Activated CD4-positive, alpha-beta T cell treated with anti-CD3 and anti-CD28 coated beads, Interleukin-2, Interleukin-6, amounts not matched to agents 100 ng/mL and 50 ng/mL, durations not matched to agents 16 hours and 8 hours (primary cell): ENCODE measurements at places on chromosomes 11 and 22.

- no peak for DNase-seq
These were observed 12.3 kb upstream of the WNT11 start for GRCh38 chr11:76218449-76219178.

GRCh38 chr11:99818991-99819390 is 798.2 kb downstream of the CNTN5 start:
- DNase-seq: no peak

DNA sequence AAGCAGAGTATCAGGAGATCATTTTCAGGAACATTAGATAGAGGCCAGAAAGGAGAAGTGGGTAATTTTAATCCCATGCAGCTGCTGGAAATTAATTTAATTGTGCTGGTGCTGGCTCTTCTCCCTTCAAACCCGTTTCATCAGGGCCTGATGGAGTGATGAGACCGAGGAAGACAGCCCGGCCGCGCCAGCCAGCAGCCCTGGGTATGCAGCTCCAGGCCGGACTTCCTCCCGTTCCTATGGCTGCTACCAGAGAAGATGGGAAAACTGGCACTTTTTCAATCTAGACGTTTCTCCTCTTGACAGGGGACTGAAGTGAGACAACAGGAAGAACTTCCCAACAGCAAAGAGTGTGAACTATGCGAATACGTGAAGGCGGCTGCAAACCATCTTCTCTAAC is 24.6 kb upstream of the ZBTB16 start:
- no peak for DNase-seq

DNA sequence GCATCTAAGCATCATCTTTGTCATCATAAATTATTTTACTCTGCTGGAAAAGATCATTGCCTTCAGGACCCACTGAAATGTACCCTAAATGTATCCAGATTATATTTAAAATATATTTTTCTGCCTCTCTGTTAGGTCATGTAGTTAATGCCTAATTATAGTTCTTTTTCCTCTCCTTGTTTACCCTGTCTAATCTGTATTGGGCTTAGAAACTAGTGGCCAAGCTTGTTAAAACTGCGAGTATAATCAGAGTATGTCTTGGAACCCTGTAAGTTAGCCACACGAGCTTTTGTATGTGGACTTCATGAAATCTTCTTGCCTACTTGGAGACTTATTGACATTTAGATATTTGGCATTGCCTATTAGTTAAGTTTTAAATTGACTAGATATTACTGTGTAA is 55.6 kb downstream of the ARFGAP2 start:
- DNase-seq: no peak

- DNase-seq: no peak
These were observed 5.3 kb downstream of the YAP1 start for GRCh38 chr11:102115557-102115956.

GRCh38 chr11:92632495-92632894 is 337.0 kb upstream of the MTNR1B start:
- no peak for DNase-seq

GRCh38 chr22:32572741-32573500 is 98.3 kb downstream of the FBXO7 start:
- no peak for DNase-seq

GRCh38 chr11:71397331-71397860 is 50.8 kb downstream of the DHCR7 start:
- DNase-seq: no peak

DNA sequence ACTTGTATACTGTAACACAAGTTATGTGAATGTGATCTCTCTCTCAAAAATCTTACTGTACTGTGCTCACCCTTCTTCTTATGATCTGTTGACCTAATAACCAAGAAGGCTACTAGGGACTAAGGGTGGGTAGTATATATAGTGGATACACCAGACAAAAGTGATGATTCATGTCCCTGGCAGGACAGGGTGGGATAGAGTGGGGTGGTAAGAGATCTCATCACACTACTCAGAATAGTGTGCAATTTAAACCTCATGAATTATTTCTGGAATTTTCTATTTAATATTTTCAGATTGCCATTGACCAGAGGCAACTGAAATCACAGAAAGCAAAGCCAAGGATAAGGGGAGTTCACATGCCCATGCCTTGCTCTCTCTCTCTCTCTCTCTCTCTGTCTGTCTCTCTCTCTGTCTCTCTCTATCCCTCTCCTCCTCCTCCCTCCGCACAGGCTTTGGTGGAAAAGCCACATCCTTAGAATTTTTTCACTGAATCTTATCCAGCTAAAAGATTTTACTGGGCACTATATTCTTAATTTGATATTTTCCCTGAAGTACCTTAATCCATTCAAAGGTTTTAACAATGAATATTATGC is 12.0 kb upstream of the STK33 start:
- DNase-seq: no peak

DNA sequence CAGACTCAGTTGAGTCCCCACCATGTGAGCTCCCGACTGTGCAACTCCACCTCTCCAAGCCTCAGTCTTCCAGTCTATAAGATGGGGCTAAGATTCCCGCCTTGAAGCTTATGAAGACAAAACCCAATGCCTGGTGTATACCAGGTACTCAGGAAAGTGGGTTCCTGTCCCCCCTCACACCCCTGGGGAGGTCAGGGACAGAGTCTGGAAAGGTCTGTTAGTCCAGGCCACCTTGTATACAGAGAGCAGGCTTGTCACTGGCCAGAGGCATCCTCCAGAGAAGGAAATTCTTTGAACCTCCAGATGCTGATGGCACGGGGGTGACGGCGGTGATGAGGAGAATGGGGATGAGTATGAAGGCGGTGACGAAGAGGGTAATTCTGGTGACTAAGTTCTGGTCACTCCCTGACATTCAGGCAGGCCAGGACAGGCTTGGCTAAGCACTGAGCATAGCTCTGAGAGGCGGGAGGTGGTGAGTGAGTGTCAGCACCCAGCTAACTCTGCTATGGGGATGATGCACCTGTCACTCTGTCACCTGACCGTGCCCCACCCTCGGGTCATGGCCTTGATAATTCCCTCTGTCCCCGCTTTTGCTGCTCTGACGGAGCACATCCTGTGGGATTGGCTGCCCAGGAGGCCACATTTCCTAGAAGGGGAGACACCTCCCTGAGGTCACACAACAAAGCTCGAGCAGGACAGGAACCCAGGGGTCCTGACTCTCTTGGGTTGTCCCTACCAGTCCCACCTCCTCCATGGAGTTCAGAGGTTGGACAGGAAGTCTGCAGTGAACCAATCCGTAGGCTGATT is 30.9 kb upstream of the CSNK1E start:
- no peak for DNase-seq

GRCh38 chr11:65471447-65471891 is 27.4 kb upstream of the MALAT1 start:
- no peak for DNase-seq

DNA sequence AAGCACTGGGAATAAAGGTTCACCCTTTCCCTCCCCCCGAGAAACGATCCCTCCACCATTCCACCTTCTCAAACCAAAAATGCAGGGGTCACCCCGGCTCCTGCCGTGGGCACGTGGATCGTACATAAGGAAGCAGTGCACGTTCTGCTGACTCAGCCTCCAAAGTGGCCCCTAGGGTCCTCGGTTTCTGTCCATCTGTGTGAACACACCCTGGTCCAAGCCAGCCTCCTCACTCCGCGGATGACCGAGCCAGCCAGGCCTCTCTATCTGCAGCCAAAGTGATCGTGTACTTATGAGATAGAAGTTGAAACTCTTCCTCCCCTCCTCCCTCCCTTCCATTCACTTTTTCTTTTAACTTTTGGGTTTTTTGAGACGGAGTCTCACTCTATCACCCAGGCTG is 16.2 kb downstream of the C11orf24 start:
- DNase-seq: no peak

GRCh38 chr11:118610225-118610772 is 2.9 kb downstream of the PHLDB1 start:
- no peak for DNase-seq

DNA sequence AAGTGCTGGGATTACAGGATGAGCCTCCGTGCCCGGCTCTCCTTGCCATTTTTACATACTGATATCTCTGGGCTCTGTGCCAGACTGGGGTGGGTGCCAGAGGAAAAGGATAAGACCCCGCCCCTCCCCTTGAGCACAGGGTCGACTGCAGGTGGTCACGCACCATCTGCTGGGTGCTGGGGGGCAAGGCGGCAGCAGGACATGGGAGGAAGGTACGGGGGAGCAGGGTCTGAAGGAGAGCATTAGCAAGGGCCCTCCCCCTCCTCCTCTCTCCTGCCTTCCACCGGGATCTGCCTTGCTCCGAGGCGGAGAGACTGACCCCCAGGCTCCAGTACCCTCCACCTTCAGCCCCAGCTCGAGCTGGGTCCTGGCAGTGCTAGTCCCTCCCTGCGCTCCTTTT is 9.7 kb upstream of the PGA3 start:
- no peak for DNase-seq

DNA sequence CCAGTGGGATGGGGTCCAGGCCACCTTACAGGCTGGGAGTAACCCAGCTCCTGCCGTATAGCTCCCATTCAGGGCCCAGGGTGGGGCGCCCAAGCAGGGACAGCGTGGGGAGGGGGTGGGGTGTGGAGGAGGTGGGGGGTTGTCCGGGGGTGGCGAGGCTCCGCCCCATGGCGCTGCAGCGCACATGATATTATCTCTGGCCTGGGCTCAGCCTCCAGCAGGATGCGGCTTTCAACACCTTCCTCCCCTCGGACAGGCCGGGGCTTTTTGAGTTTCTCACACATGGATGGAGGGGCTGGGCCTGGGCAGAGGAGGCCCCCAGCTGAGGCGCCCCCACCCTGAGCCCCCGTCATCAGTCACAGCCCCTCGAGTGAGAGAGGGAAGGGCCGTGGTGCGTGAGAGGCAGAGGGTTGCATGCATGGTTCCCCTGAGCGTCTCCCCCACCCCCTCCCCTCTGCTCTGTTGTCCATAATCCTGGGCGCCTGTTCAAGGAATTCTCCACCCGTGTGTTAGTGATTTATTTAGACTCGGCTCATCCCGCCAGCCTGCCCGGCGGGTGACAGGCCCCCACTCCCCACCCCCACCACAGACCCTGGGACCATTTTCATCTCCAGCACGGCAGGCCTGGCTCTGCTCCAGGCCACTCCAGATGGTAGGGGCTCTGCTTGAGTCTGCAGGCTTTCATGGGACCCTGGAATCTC is 44.9 kb downstream of the WNT11 start:
- no peak for DNase-seq

DNA sequence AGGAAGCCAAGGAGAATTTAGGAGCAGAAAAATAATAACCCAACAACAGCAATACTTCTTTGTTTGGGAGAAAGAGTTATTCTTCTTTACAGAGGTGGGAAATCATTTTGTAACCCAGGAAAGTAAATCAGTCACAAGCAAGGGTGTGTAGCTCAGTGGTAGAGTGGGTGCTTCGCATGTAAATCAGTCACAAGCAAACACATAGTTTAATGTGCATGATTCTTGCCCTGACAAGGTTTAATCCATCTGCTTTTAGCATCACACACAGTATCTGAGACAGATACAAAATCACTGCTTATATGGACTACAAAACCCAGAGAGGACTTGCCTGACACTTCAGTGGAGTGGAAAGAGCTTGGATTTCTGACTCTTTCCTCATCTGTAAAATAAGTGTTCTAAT is 82.0 kb downstream of the RELT start:
- no peak for DNase-seq

DNA sequence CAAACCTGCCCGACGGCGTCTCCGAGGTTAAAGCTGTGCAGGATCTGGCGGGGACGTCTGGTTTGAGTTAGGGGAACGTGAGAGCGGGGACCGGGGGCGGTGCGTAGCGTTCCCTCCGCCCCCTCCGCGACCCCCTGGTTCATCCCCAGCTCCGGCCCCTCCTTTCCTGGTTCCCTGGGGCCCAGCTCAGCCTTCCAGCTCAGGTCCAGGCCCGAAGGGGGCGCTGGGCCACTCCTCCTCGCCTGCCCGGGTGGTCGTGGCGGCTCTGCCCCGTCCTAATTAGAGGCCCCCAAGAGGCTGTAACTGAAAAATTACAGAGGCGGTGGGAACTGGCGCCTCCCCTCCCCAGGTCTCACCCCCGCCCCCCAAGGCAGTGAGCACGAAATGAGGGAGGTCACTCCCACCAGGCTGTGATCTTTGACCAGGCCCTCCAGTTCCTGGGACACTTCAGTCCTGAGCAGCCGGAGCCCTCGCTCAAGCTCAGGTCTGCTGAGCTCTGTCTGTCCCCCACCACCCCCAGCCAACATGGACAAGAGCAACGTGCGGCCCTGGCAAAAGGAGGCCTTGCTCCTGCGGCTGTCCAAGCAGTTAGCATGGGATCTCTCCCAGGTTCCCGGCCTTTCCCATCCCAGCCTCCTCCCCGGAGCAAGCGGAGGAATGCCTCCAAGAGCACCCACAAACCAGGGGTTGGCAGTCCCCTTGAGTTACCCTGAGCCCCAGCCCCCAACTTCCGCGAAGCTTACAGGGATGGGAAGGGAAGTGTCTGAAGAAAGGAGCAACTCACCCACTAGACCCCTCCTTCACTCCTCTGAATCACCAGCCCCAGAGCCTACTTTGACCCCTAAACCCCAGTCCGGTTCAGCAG is 3.3 kb downstream of the CD248 start:
- DNase-seq: no peak

- no peak for DNase-seq
These were observed 78.3 kb downstream of the EMSY start for GRCh38 chr11:76523147-76523546.

GRCh38 chr11:127133061-127133460 is 132.5 kb upstream of the KIRREL3 start:
- DNase-seq: no peak

- no peak for DNase-seq
These were observed 5.8 kb downstream of the ADORA2A start for GRCh38 chr22:24433001-24433827.

DNA sequence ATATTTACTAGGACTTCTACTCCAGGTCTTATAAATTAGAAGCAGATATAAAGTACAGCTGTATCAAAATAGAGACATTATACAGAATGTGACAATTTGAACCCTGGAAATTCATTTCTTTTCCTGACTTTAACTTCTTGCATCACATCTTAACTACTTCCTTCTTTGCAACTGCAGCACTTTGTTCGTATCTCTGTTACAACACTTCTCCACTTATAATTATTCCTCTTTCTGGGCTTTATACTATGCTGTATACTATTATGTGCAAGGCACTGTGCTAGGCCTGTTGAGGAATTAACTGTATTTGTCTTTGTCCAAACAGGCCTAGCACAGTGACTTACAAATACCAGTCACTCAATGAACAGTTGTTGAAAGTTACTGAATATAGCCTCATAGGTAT is 1.8 kb upstream of the SLC36A4 start:
- no peak for DNase-seq

DNA sequence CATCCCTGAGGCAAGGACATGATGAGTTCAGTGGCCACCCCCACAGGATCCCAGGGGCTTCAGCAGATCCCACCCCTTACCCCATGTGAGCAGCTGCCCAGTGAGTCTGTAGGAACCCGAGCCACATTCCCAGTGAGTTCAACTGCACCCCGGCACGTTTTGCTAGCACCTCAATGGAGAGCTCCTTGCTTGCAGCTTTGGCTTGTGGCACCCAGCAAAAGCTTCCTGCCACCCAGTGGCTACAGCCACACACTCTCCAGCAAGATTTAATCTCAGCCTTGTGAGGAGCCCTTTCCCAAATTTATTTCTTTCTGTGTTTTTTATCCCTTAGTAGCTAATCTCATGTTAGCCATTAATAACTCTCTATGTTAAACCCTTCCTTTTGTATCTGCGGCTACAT is 4.0 kb downstream of the SAA1 start:
- DNase-seq: no peak
